Activated T-helper 1 cell treated with anti-CD3 and anti-CD28 coated beads, Interleukin-2, amount 50 U/mL, for 16 hours (primary cell): ENCODE measurements at places on chromosomes 4 and X.

DNA sequence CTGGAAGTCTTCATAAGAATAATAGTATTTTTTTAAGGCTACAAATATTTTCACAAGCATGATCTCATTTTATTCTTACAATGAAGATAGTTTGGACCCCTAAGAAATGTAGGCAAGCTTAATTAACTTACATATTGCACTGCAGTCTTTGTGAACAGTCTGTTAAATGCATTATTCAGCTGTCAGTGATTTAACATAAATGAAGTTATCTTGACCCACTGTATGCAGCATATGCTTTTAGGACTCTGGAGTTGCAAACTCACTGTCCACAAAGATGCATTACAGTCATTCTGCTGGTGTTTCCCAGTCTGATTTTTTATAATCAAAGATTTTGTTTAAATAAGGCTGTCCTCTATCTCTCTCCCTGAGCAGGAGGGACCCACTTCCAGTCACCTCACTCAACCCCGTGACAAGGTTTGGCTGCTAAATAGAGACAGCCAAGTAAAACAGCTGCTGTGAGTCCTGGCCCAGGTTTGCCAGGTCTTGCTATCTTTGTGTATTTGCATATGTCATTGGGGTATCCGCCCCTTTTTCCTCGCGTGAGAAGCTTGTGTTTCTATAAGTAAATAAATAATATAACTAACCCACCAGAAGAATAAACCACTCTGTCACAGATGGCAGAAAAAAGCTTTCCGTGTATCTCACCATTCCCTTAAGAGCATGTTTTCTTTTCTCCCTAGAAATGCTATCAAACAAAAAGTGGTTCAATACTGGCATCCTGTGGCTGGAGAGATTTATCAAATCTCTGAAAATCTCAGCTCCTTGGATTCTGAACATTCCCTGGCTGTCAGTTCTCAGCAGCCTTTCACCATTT lies 67.0 kb downstream of the SLC7A11 start:
- no peak for DNase-seq

DNA sequence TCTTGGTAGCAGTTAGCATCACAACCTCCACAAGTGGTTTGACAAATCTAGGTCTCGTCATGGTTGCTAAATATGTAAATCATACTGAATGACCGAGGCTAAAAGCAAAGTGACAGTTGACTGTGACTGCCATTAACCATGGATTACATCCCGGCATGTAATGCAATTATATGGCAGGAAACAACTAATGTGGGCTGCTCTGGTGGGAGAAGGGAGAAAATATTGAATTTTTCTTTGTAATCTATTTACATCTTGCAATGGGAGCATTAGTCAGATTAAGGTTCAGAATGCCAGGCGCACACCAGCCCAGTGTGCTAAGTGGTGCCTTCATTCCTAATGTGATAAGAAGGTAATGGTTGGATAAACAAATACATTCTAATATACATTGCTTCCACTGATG lies 35.8 kb downstream of the UNC5C start:
- DNase-seq, result no peak

DNA sequence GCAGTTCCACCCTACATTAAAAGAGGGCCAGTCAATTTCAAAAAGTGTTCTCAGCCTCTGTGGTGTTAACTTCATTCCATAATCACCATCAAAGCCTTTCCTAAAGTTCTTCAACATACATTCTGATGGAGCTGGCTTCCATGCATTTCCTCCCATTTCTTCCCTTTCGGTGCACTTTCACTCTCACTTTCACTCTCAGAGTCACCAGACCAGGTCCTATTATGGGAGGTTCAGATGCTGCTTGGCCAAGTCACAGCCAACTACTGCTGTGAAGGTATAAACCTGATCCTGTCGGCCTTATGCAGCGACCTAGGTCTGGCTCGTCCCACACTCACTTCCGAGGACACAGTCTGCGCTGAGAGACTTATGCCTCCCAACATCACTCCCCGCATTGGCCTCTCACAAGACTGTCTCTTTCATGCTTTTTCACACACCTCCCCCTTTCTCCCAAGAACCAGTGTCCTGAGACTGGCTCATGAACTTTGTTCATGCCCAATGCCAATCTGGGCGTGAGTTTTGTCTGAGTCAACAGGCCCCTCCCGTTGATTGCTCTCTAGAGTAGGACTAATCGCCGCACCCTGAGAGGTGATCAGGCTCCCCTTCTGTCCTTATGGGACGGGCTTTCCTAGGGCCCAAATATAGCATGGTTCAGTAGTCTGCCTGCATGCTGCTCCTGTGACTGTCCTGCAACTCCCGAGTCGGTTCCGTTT lies 60.8 kb upstream of the XAGE1B start:
- no peak for DNase-seq

DNA sequence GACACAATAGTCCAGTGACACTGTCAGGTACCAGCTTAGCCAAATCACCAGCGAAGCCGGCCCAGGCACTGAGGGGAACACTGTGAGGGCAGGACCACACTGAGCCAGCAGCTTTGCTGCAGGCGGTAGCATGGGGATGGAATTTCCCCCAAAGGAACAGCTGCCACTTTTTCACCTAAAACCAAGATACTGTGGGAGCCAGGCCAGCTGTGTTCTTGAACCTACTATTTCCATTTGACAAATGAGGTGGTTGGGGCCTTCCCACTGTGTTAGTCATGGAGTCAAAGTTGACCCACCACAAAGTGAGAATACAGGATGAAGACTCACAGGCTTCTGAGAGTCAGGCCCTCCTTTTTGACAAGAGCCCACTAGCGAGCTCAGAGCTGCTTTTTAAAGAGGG lies 70.7 kb upstream of the SH3RF1 start:
- no peak for DNase-seq

DNA sequence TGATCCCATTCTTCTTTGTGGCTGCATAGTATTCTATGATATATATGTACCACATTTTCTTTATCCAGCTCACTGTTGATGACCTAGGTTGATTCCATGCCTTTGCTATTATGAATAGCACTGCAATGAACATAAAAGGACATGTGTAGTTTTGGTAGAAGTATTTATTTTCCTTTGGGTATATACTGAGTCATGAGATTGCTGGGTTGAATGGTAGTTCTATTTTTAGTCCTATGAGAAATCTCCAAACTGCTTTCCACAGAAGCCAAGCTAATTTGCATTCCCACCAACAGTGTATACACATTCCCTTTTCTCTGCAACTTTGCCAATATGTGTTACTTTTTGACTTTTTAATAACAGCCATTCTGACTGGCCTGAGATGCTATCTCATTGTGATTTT lies 278.3 kb downstream of the PCDH18 start:
- no peak for DNase-seq

DNA sequence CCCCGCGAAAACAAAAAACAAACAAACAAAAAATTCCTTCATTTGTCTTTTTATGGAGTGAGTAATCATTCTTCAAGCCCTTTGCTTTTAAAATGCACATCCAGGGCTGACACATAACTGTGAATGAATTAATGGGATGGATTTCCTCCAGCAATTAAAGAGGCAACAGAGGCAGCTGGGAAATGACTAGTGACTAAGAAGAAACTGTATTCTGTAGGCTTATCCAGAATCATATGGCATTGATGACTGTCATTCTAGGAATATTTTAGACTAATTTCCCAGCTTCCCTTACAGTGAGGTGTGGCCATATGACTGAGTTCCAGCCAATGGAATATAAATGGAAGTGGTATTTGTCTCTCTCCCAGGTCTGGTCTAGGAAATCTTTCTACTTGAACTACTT lies 46.8 kb upstream of the PDE5A start:
- DNase-seq, result no peak

- no peak for DNase-seq
Measured at GRCh38 chrX:9204560-9204959, 170.6 kb upstream of the FAM9B start.

- DNase-seq, result no peak
Measured at GRCh38 chr4:187464573-187464972, 531.0 kb upstream of the ZFP42 start.

GRCh38 chrX:51257490-51257889 lies 75.1 kb upstream of the NUDT10 start:
- DNase-seq, result no peak

GRCh38 chrX:13750204-13750603 lies 15.7 kb downstream of the OFD1 start:
- DNase-seq, result no peak

GRCh38 chr4:73593631-73594241 lies 26.5 kb downstream of the RASSF6 start:
- no peak for DNase-seq

- DNase-seq, result no peak
Measured at GRCh38 chrX:47611926-47612325, 7.7 kb downstream of the SYN1 start.

DNA sequence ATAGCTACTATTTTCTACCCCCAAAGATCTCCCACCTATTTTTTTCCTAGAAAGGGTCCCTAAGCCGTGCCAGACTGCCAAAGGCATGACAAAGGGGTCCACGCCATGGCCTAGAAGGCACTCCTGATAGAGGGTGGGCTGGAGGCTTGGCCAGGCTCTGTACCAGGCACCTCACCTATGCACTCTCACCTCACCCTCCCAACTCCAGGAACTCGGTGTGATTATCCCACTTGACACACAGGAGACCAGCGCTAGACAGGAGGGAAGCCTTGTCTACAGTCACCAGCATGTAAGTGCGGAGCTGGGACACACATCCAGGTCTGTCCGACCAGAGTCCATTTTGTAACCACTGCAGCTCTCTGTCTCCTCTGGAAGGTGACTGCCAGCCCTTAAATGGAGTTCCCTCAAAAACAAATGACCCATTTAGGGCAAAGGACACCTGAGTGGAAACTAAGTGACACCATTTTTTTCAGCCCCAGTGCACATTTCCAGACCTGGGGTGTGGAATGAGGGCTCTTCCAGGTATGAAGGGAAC lies 106.4 kb downstream of the RTL5 start:
- no peak for DNase-seq

GRCh38 chr4:82782626-82783345 lies 15.8 kb downstream of the SCD5 start:
- no peak for DNase-seq

DNA sequence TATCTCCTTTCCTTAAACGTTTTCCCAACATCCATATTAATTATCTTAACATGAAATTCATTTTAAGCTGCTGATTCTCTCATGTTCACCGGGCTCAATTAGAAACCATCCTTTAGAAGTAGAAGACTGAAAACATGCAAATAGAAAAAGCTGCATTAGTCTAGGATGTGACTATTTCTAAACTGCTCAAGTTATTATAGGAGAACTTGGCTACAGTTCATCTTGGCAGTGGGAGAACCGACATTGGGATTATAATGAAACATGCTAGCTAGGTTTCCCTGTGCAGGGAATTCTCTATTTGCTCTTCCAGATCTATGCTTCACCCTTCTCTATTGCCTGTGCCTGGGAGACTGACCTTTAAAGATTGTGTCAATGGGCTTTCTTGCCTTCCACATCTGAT lies 151.0 kb upstream of the PPARGC1A start:
- DNase-seq, result no peak

GRCh38 chr4:144338148-144338547 lies 197.6 kb upstream of the GYPA start:
- no peak for DNase-seq

DNA sequence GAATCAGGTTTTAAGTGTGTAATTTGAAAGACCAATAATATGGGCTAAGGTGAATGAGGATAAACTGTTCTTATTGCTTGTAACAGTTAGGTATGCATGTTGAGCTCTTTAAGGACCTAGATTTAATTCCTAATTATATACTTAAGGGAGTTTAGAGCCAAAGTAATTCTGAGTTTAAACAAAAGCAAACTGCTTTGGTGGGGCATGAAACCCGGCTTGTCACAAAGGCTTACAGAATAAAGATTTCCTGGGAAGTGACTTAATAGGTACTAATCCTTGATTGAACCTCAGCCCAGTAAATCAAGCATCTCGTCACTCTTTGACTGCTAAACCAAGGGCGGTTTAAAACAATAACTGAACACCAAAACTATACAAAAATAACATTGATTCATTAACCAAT lies 1324.2 kb downstream of the RPA4 start:
- no peak for DNase-seq

DNA sequence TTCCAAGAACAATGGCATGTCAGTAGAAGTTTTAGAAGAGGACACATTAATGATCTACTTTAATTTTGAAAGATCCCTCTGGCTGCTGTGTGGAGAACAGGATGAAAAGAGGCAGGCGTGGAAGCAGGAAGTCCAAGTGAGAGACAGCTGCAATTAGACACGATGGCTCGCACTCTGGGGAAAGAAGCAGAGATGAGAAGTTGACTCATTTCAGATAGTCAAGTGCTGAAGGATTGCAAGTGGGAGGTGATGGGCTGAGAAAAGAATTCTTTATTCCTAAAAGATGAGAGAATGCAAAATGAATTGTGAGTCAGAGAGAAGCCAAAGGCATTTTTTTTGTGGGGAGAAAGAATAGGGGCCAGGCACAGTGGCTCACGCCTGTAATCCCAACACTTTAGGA lies 16.5 kb downstream of the RXFP1 start:
- DNase-seq, result no peak

GRCh38 chr4:159027535-159027934 lies 75.3 kb upstream of the RAPGEF2 start:
- DNase-seq, result no peak

GRCh38 chrX:39841604-39842003 lies 256.2 kb downstream of the BCOR start:
- DNase-seq, result no peak

DNA sequence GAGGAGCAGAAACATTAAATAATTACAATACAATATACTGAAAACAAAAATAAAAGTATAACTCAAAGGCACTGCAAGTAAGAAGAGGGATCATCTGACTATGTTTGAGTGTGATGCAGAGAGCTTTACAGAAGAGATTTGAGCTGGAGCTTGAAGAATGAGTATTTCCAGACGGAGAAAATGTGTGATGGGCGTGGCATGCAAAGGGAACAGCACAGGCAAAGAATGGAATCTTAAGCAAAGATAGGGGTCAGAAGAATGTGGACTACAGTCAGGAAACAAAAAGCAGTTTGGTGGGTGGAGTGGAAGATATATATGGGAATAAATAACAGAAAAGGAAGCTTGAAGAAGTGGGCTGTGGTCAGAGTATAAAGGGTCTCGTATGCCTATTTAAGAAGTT lies 45.5 kb downstream of the OPHN1 start:
- no peak for DNase-seq

DNA sequence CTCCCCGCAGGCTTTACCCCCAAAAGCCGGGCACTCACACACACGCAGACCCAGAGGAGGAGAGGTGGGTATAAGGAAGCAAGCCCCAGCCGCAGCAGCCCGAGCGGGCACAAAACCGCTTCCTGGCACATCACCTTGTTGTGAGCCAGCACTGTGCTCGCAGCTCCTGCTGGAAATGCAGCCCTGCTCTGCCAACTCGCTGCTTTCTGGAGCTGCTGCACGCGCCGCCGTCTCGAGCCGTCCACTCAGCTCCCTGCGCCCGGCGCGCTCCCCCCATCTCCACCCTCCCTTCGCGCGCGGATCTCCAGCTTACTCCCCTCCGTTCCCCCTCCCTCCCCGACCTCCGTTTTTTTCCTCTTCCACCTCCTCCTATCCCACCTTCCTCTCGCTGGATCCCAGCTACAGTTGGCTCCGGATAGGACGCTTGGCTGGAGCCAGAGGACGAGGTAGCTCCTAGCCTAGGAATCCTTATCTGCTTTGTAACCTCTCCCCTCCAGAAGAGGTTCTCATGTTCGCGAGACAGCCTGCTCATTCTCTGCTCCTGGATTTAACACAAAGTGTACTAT lies at the start of gene SPOCK3:
TSS of gene SPOCK3 (minus strand) at position 179 of the 566 bp plus-strand sequence.
- no peak for DNase-seq
